Inflammatory macrophage treated with lipopolysaccharide for 1 hour (primary cell): ENCODE measurements at places on chromosomes 2 and 18.

GRCh38 chr2:230927711-230928341 lies 2.8 kb upstream of the GPR55 start:
- DNase-seq, result no peak

GRCh38 chr2:112884869-112885505 lies 26.0 kb upstream of the IL37 start:
- DNase-seq, result peak; percentile 75

GRCh38 chr2:195304310-195304709 lies 352.7 kb upstream of the SLC39A10 start:
- DNase-seq, result no peak

DNA sequence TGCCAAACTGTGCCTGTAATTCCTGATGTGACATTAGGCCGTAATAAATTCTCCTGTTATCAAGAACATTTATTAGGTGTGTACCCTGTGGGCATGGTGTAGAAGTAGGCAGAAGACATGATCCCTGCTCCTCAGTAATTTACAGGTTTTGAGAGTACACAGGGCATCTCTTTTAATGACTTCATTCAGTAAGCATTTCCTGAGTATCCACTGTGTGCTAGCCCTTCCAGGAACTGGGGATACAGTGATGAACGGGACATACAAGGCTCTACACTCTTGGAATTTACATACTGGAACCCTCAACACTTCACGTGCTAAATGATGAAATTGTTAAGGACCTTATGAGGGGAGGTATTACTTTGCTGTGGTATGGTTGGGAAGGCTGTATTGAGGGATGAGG lies 30.2 kb downstream of the DIS3L2 start:
- no peak for DNase-seq

GRCh38 chr18:42113529-42114191 lies 158.6 kb downstream of the PIK3C3 start:
- peak; percentile 24 for DNase-seq

- DNase-seq, result no peak
Observed at GRCh38 chr2:203710952-203711351, 4.5 kb downstream of the CD28 start.

DNA sequence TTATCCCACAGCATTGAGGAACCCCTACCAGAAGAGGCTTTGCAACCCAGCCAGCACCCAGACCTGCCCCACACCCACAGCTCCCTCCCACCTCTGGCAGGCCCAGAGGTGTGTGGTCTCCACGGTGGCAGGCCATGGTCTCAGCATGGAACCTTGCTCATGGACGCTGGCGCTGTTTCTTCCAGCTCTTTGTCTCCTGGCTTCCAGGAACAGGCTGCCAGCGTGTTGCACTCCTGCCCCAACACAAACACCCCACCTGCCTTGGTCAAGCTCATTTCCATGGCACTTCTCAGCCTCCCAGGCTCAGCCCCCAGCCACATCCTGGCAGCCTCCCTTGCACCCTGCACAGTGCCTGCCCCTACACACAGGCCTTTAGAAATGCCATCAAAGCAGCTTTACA lies 31.7 kb downstream of the EN1 start:
- no peak for DNase-seq

GRCh38 chr2:71129902-71130151 lies 202 bp downstream of the MCEE start:
- no peak for DNase-seq

GRCh38 chr2:31008561-31009114 lies 129.6 kb downstream of the GALNT14 start:
- DNase-seq, result no peak

DNA sequence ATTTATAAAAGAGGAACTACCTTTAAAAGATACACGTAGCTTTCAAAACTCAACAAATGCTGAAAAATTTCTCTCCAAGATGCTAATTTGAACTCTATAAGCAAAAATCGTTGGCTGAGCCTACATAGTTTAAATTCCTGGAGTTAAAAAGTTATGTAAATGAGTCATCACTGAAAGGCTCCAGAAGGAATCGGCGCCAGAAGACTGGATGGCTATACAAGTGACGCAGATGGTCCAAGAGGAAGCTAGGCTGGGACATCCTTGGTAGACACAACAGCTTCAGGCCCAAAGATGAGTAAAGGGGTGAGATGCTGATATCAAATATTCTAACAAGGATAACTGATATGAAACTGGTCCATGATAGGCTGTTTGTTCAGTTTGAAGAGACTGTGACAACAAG lies 22.8 kb upstream of the DNAH6 start:
- no peak for DNase-seq

- DNase-seq, result no peak
Observed at GRCh38 chr2:25178976-25179375, 10.6 kb upstream of the POMC start.

DNA sequence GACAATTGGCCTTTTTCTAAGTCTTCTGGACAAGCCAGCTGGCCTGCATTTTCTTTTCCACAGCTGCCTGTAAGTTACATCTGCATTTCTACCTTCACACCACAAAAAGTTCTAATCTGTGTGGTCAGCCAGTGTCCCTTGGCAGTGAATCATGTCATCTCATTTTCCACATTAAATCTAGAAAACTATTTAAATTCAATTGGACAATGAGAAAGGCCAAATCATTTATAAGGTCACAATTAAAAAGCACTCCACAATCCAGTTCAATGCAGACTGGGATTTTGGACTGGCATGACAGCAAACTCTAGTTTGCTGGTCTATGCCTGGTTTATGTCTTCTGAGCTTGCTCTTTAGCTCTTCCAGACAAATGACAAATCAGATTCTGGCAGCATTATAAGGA lies 494.2 kb upstream of the SPHKAP start:
- DNase-seq, result no peak
